Dermis lymphatic vessel endothelial cell (primary cell): ENCODE measurements at places on chromosomes 5 and 9. TPM values are rescaled to one million over a fixed set of nuclear protein-coding genes. Genes with fewer than 3 reads are reported as not detected.

The CLIC3 gene
- not detected in 2 replicates for total RNA-seq

The GHR gene
- 5.1 and 6.6 TPM in 2 replicates for total RNA-seq

The GPR150 gene
- under 0.01 TPM in 2 replicates for total RNA-seq

The TMEM215 gene
- total RNA-seq: not detected in 2 replicates

The EPB41L4A gene
- 39.6 and 50.8 TPM in 2 replicates for total RNA-seq

The PPP3R2 gene
- not detected in 2 replicates for total RNA-seq

The IER5L gene
- 16.4 and 20.4 TPM in 2 replicates for total RNA-seq

The BTNL3 gene
- total RNA-seq: under 0.01 TPM in 2 replicates

The PCA3 gene
- 0.11 and 0.17 TPM in 2 replicates for total RNA-seq

The OTULINL gene
- 0.76 and 1.0 TPM in 2 replicates for total RNA-seq

The TRIM14 gene
- 0.95 and 1.1 TPM in 2 replicates for total RNA-seq

The HAVCR1 gene
- not detected in 2 replicates for total RNA-seq

The CATSPER3 gene
- total RNA-seq: under 0.01 and 0.17 TPM in 2 replicates

The BHMT2 gene
- total RNA-seq: 0.86 and 2.7 TPM in 2 replicates

The CD74 gene
- 0.33 and 0.52 TPM in 2 replicates for total RNA-seq

The SAXO1 gene
- total RNA-seq: not detected in 2 replicates

The PTGES gene
- total RNA-seq: 0.09 and 0.65 TPM in 2 replicates

The ZBED3 gene
- total RNA-seq: 0.95 and 1.6 TPM in 2 replicates
